ENCODE measurements at places on chromosomes 1 and 21. TPM values are rescaled to one million over a fixed set of nuclear protein-coding genes. Genes with fewer than 3 reads are reported as not detected.

Gene GPBP1L1
- total RNA-seq: 85.6 TPM

GRCh38 chr1:211309617-211310016, 17.0 kb upstream of the TRAF5 start:
- H3K27ac ChIP-seq: no peak overlapping the region
- DNase-seq: no peak
- peaks cover 48% of the 10 kb centered on the region for H3K36me3 ChIP-seq
- H3K27me3 ChIP-seq: no peaks in the 10 kb centered on the region
- H3K4me1 ChIP-seq: peaks cover 12% of the 10 kb centered on the region

Gene ERG
- total RNA-seq: 0.76 TPM

- H3K36me3 ChIP-seq: no peaks in the 10 kb centered on the region
- H3K4me1 ChIP-seq: peaks cover 30% of the 10 kb centered on the region
- H3K27me3 ChIP-seq: no peaks in the 10 kb centered on the region
- peak; percentile 98 for DNase-seq
- H3K4me3 ChIP-seq: no peak overlapping the region
These were observed 166.9 kb downstream of the IER5 start for GRCh38 chr1:181255270-181255929.

DNA sequence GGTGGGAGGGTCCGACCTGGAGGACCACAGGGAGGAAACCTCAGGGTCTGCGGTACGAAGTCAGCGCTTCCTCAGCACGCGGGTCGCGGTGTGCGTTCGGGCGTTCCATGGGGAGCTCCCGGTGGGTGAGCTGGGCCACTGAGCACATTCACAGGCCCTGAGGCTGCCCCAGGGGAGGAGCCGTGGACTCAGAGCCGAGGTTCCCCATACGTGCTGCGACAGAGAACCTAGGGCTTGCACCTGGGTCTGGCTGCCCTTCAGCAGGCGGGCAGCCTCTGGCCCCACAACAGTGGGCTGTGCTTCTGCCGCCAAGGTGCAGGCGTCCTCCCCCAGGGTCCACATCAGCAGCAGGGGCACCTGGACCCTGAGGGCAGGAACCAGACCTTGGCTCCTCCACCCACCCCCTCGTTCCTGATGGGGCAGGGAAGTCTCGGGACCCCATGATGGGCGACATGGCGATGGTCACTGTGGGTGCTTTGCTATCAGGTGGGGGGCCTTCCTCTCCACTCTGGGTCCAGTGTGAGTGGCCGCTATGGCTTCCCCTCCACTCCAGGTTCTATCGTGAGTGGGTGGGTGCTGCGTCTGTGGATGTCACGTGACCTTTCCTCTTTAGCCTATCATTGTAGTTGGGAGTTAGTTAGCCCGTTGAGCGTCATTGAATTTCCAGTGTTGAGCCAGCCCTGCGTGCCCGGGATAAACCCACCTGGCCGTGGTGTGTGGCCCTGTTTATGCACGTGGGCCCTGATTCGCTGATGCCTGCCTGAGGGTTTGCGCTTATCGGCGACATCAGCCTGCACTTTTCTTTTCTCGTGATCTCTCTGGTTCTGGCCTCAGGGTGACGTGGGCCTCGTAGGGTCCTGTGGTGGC, 27.9 kb downstream of the FTCD start:
- no peak for DNase-seq
- peaks cover 4% of the 10 kb centered on the region for H3K4me1 ChIP-seq
- no peaks in the 10 kb centered on the region for H3K27me3 ChIP-seq

- no peak overlapping the region for H3K27ac ChIP-seq
- H3K36me3 ChIP-seq: no peaks in the 10 kb centered on the region
- no peaks in the 10 kb centered on the region for H3K27me3 ChIP-seq
- no peaks in the 10 kb centered on the region for H3K4me1 ChIP-seq
These were observed 138.8 kb downstream of the NTMT2 start for GRCh38 chr1:170284512-170284911.

Gene UBE2Q1
- total RNA-seq: 37.9 TPM

DNA sequence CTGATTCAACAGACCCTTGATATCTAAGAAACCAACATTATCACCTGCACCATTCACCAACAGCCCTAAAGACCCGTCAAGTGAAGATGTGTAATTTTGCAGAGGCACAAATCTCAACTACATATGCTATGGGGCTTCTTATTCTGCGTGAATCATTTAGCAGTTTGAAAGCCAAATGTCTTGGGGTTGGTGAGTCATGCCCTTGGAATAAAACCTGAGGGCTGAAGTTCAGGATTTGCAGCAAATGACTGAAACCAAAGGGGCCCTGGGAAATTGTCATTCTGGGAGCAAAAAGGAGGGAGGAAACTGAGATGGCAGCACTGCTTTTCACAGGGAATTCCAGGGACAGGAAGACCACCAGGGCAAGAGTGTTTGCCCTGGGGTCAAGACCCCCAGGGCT, 79.2 kb upstream of the TNR start:
- H3K4me1 ChIP-seq: peaks cover 13% of the 10 kb centered on the region
- H3K27me3 ChIP-seq: no peaks in the 10 kb centered on the region
- DNase-seq: peak; percentile 86
- no peak overlapping the region for H3K27ac ChIP-seq

DNA sequence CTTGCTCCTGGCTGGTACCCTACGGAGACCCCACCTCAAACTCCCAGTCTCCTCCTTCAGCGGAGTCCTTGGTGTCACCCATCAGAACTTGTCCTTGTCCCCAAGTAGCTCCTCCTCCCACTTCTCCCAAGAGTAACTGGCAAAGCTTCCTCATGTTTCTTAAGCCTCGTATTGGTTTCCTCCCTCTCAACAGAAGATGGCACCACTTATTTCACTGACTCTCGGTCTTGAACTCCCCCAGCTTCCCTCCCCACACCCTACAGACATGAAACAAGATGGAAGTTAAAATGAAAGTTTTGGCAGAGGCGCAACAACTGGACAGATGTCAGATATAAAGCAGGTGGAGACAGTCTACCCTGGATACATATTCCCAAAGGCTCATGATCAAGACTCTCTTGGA, 13.4 kb downstream of the RAB7B start:
- no peak overlapping the region for H3K27ac ChIP-seq
- no peaks in the 10 kb centered on the region for H3K36me3 ChIP-seq
- H3K4me1 ChIP-seq: 0 out of 2 replicates have a peak, but pooled peaks cover 7% of the 10 kb centered on the region
- H3K4me3 ChIP-seq: no peak overlapping the region

- H3K36me3 ChIP-seq: no peaks in the 10 kb centered on the region
- no peak overlapping the region for H3K4me3 ChIP-seq
- H3K27ac ChIP-seq: no peak overlapping the region
- no peaks in the 10 kb centered on the region for H3K27me3 ChIP-seq
- H3K4me1 ChIP-seq: peaks cover 30% of the 10 kb centered on the region
- DNase-seq: no peak
These were observed 109.1 kb upstream of the COL6A1 start for GRCh38 chr21:45872471-45872870.

DNA sequence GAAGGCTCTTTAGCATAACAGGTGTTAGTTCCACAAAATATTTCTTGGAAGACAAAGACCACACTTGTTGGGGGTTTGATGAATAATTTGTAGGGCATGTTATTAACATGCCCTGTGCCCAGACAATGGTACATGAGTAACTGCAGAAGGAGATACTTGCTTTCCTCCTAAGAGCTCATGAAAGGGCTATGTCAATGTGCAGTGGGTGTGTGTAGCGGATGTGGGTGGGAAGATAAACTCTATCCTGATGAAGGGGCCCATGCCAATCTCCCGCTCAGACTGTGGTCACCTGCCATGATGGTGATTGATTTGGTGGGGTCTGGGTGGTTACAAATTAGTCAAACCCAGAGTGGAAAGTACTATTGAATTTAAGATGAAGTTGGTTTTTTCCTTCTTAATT, 69.8 kb upstream of the DNAH14 start:
- no peaks in the 10 kb centered on the region for H3K4me1 ChIP-seq
- no peaks in the 10 kb centered on the region for H3K36me3 ChIP-seq
- H3K27ac ChIP-seq: no peak overlapping the region
- DNase-seq: no peak
- peaks cover 17% of the 10 kb centered on the region for H3K27me3 ChIP-seq

GRCh38 chr21:33640697-33641351, 717 bp downstream of the CRYZL1 start:
- no peaks in the 10 kb centered on the region for H3K27me3 ChIP-seq
- peak; percentile 71 for DNase-seq
- peak overlapping the region; percentile 92 for H3K4me3 ChIP-seq
- H3K4me1 ChIP-seq: peaks cover 22% of the 10 kb centered on the region
- no peaks in the 10 kb centered on the region for H3K36me3 ChIP-seq
- H3K27ac ChIP-seq: peak overlapping the region; percentile 89

- H3K4me1 ChIP-seq: no peaks in the 10 kb centered on the region
- no peak within 1 kb of the TSS for H3K4me3 ChIP-seq
- H3K27ac ChIP-seq: no peak within 1 kb of the TSS
- H3K36me3 ChIP-seq: no peaks in the 10 kb centered on the region
- H3K27me3 ChIP-seq: peaks cover 9% of the 10 kb centered on the region
These were observed at the start of gene TFF3 for GRCh38 chr21:42315296-42315891. Gene TFF3, minus strand, starts transcription at chr21:42315409. Its CDS starts 35 bp downstream, at chr21:42315374.

DNA sequence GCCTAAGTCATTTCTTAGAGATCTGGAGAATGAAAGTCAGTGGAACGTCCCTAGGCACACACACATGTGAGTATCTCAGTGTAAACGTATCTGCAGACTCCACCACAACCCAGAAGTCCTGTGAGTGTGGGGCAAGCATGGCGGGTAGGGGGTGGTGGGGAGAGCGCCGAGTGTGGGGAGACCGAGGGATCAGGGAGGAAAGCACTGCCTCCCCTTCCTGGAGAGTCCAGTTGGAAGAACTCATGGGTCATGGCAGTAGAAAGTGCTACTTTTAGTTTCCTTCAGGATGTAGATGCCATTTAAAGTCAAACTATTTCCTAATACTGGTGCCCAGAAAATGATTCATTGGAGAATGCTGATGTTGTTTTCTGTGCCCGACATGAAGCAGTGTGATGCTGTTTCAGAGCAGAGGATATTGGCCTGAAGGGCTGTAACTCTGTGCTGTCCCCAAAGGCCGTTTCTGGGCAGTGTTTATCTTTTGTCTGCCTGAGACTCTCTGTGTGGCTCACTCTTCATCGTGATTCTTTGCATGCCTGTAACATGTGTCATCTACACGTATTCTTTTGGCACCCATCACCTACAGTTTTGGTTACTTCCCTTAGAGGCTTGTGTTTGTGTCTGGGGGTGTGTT, 45.7 kb upstream of the TSPAN2 start:
- DNase-seq: peak; percentile 94
- peak overlapping the region; percentile 17 for H3K4me3 ChIP-seq
- no peaks in the 10 kb centered on the region for H3K27me3 ChIP-seq
- H3K27ac ChIP-seq: peak overlapping the region; percentile 96

DNA sequence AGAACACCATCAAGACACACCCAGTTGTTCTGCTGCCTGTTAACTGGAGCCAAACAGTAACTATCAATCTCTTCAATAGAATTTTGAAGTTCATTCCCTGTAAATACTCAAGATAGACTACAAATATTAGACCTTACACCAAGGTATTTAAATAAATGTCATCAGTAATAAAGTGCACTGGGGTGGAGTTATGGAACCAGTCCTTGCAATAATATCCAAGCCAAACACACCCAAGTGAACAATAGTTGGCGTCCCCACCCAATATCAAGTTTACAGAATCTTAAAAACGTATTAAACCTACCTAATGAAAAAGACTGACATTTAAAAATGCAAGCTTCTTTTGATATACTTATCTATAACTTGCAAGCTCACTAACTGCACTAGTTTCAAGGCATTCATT, 2.7 kb downstream of the SERBP1 start:
- DNase-seq: peak; percentile 8
- H3K36me3 ChIP-seq: peaks cover 35% of the 10 kb centered on the region
- H3K4me1 ChIP-seq: peaks cover 20% of the 10 kb centered on the region
- H3K27me3 ChIP-seq: no peaks in the 10 kb centered on the region
- H3K4me3 ChIP-seq: peak overlapping the region; percentile 96

GRCh38 chr1:208977638-208978256, 605.8 kb upstream of the CAMK1G start:
- no peaks in the 10 kb centered on the region for H3K36me3 ChIP-seq
- H3K4me3 ChIP-seq: no peak overlapping the region
- peak; percentile 56 for DNase-seq
- no peaks in the 10 kb centered on the region for H3K4me1 ChIP-seq
- no peak overlapping the region for H3K27ac ChIP-seq

Gene EXOSC10
- total RNA-seq: 45.4 TPM

Gene PLOD1
- 640 TPM for total RNA-seq

Gene MYBPH
- 1.4 TPM for total RNA-seq

DNA sequence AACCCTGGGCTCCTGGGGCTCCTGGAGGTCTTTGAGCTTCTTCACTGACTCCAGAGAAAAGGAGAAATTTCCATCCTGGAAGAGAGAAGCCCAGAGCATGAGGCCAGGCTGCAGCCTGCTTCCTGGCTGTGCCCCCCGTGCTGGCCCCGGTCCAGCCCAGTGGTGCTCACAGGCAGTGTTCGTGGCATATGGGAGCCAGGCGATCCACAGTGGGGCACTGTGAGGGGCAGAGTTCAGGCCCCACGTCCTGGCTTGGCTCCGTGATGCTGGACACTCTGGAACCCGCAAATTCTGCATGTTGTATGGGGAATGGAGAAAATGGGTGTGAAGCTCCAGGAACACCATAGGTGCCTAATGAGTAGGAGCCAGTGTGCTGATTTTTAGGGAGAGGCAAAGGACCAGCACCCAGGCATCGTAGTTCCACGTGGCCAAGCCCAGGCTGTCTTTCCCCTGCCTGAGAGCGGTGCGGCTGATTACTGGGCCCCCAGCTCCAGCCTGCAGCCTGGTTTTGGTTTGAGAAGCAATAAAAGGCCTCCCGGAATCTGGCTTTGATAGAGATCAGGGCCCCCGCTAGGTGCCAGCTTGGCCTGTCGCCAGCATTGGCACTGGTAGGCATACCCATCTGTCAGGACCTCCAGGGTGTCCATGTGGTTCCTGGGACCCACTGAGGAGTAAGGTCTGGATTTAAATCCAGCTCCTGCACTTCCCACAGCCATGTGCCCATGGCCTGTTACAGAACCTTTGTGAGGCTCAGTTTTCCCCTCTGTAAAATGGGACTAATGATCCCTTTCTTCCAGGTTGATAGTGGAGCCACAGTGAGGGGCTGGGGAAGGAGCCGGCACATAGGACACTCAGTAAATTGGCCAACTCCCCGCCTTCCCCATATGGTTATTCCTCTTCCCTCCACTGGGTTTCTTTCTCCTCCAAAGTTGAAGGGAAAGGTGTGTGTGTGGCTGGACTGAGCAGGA, 725 bp downstream of the GUCA2A start:
- no peaks in the 10 kb centered on the region for H3K36me3 ChIP-seq
- peaks cover 3% of the 10 kb centered on the region for H3K27me3 ChIP-seq
- no peak overlapping the region for H3K27ac ChIP-seq
- H3K4me3 ChIP-seq: no peak overlapping the region

DNA sequence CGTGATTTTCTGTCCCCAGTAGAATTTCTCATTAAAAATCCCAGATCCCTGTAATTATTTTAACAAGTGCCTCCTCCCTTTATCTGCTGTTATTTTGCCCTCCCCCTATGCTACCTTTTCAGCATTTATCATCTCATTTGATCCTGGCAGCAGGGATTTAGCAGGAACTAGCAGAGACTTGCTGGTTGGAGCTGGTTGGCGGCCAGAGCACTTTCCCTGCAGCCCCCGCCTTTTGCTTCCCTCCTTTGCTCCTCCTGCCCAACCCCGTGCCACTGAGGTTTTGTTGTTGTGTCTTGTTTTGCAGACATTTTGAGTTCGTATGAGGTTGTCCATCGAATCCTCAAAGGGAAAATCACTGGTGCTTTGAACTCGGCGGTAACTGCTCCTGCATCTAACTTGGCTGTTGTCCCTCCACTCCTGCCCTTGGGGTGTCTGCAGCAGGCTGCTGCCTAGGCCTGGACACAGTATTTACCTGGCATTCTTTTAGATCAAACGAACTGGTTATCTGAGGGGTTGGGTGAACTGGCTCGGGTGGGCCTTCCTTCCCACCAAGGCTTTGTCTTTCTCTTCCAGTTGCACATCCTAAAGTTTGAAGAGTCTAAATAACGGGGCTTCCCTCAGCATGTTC, 11.2 kb downstream of the UBE2Q1 start:
- DNase-seq: no peak
- H3K4me3 ChIP-seq: no peak overlapping the region
- peaks cover 14% of the 10 kb centered on the region for H3K36me3 ChIP-seq
- 0 out of 2 replicates have a peak, but pooled peaks cover 1% of the 10 kb centered on the region for H3K27me3 ChIP-seq
- H3K27ac ChIP-seq: no peak overlapping the region

Data from GM23248 (cell line).